ENCODE measurements at places on chromosomes 12 and 14.
A peak's percentile ranks its signal among the peaks of the same experiment; 100 is the strongest.

DNA sequence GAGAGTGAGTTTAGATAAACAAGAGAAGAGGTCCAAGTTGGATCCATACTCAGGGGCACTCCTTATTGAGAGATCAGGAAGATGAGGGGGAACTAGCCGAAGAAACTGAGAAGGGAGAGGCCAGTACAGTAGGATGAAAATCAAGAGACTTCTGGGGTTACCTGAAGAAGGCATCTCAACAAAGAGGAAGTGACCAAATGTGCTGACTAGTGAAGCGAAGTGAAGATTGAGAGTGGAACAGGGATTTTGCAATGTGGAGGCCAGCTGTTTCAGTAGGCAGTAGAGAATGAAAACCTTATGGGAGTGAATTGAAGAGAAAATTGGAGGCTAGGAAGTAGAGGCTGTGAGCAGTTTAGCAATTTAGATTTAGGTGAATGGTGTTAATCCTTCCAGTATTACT, 153.0 kb downstream of the SYNE2 start:
- no peak for DNase-seq

- no peak for DNase-seq
Observed at GRCh38 chr12:50923361-50924130, 28.8 kb upstream of the HIGD1C start.

GRCh38 chr12:24109381-24110039, 160.0 kb upstream of the SOX5 start:
- DNase-seq = no peak

- DNase-seq = no peak
Observed at GRCh38 chr12:110619534-110619953, 5.6 kb downstream of the TCTN1 start.

DNA sequence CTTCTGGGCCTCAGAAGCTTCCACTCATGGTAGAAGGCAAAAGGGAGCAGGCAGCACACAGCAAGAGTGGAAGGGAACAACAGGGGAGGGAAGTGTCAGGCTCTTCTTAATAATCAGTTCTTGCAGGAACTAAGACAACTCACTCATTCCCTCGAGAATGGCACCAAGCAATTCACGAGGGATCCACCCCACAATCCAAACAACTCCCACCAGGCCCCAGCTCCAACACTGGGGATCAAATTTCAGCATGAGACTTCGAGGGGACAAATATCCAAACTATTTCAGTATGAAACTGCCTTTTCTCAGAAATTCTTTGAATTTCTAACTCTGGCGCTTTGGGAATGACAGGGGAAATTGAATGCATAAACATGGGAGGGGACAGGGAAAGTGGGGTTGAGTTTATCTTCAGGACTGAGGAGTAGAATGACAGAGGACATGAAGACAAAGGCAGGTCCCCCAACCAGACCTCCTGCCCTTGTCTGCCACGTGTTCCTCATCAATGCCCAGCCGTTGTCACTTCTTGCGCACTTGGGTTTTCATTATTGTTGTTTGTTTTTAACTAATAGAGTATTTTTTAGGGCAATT, 24.6 kb upstream of the APOF start:
- DNase-seq = no peak

- peak; percentile 86 for DNase-seq
Observed at GRCh38 chr12:120583478-120584030, 2.4 kb upstream of the POP5 start.

DNA sequence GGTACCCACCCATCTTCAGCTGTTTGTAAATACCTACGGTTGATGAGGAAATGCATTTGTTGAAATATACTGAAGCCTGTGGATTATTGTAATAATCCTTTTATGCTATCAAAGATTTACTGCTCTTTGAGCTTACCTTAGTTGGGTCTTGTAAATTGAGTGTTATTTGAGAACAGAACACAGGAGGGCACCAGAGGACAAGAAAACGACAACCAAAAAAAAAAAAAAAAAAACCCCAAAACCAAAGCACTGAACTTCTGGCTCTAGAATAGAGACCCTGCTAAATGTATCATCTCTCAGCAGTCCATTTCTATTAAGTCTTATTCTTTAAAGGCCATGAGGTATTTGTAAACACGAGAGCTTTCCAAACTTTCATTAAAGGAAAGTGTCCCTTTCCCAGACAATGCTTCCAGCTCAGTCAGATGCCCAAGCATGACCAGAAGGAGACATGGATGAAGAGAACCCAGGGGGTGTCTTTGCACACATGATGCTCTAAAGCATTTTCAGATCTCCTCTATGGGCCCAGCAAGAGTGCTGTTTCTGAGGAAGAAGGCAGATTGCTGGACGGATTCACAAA, 763.9 kb downstream of the NRXN3 start:
- DNase-seq = peak; percentile 55

GRCh38 chr12:51390891-51391282, 319 bp downstream of the GALNT6 start:
- DNase-seq = no peak

DNA sequence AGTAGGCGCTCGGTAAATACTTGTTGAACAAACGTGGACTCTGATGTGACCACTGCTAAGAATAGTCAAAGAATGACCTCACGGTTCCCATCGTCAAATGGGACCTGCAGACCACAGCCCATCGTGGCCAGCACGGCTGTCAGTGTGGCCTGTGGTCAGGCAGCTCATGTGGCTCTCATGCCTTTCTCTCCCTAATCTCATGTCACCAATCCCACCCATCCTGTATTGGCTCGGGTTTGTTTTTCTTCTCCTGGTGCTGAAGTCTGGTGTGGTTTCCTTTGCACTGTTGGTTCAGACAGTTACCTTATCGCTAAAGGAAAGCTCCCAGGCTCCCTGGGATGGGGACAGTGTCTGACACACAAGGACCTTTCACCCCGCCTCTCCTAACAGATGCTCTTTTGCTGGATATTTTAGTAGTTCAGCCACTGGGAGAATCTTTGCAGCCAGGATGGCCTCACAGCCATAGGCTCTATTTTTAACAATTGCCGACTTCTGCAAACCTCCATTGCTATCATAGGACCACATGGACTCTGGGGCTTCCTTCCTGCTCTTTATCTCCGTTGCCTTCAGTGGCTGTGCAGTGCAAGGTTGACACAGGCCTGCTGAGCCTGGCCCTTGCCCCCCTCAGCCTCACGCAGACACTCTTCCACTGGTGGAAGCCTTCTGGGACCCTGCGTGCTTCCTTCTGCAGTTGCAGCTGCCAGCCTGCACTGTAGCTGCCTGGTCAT, 293.1 kb upstream of the FKBP4 start:
- DNase-seq = no peak

DNA sequence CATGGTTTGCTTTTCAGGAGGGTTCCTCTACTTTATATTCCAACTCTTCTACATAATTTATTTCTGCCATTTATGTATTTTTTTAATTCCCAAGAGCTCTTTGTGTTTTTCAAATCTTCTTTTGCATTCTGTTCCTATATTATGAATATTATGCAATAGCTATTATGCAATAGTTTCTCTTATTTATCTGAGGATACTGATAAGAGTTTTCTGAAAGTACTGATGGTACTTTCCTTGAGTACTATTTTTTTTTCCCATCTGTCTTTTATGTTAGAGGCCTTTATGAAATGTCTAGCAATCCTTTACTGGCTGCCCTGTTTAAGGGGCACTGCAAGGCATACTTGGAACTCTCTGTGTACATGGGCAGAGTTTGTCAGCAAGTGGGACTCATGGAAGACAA, 93.4 kb downstream of the SLC41A2 start:
- no peak for DNase-seq

- DNase-seq = no peak
Observed at GRCh38 chr12:53950437-53950773, 4.3 kb upstream of the HOXC12 start.

GRCh38 chr12:2129076-2129475, 76.3 kb downstream of the CACNA1C start:
- peak; percentile 93 for DNase-seq

DNA sequence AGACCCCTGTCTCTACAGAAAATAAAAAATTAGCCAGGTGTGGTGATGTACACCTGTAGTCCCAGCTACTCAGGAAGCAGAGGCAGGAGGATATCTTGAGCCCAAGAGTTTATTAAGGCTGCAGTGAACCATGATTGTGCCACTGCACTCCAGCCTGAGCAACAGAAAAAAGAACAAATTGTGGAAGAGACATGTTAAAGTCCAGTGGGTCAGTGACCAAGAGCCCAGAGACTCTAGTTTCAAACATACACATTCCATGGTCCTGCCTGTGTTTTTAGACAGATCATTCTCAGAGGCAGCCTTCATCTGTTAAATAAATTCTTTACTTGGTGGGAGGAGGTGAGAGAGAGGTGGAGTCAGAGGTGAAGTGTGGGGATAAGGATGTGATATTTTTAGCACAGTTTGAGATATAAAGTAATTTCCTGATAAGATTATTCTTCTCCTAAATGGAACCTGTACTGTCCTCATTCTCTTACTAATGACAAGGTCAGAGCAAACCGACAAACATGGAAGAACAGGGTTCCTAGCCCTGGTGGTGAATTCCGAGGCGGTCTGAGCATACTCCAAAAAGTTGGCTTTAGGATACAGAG, 48.7 kb downstream of the RASSF3 start:
- DNase-seq = no peak
